ENCODE measurements at places on chromosomes 11 and 22.

GRCh38 chr11:45210846-45211245, 64.4 kb downstream of the PRDM11 start:
- no peak for DNase-seq

GRCh38 chr11:47955061-47955755, 25.2 kb upstream of the PTPRJ start:
- no peak for DNase-seq

DNA sequence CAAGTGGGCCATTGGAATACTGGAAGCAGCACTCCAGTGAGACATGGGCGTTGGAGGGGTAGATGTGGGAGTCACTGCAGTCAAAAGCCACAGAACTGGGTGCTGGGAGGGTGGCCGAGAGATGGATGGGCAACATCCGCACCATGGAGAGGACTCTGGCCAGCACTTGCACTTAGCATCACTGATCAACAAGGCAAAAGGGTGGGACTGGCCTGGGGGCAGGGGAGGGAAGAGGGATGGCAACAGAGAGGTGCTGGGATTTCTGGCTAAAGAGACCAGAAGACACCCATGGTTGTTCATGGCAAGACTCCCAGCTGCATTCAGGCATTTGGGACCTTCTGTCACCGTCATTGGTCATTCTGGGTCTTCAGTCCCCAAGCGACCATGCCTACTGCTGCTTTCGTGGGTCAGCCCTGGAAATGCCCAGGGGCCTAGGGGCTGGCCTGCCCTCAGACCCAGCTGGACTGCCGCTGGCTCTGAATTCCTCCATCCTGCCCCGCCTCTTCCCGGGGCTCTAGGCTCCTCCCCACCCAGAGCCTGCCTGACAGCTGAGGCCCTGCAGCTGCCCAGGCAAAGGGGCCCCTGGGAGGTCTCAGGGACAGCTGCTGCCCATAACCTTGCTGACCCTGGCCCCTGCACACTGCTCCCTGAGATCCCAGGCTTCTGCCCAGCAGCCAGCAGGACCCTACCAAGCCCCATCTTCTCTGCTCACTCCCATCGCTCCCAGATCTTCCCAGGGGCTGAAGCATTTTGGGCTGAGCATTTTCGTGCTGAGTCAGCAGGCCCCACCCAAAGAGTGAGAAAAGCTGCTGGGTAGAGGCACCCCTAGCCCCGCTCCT, 13.0 kb upstream of the CDC42EP2 start:
- no peak for DNase-seq

- DNase-seq, result no peak
Observed at GRCh38 chr11:78535920-78536319, 38.7 kb downstream of the NARS2 start.

DNA sequence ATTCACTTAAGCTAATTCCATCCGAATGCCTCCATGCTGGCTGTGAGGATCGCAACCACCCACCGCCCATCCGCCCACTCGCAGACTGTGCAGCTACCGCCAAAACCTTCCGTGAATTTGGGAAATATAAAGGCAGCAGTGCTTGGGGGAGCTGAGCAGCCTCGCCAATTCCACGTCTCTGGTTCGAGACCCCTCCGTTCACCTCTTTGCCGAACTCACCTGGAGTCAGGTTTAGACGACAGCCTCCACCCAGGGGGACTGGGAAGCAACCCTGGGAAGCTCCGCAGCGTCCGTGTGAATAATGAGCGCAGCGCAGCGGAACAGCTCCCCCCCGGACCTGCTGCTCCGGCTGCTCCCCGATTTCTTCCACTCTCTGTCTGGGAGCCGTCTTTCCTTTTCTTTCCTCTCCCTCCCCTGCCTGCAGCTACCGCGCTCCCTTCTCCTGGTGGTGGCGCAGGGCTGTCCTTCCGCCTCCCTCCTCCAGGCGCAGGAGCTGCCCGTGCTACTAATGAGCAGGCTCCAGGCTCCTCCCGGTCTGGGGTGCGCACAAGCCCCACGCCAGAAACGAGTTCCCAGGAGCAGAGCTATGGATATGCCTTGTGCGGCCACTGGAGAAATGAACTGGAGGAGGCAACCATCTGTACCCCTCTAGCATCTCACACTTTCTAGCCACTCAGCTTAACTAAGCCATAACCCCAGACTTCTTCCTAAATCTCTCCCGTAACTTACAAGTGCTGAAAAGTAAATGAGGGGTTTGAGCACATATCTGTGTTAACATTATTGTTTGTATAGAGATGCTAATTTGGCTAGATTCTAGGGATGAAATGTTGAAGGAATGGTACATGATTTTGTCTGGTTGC, 107.3 kb downstream of the XKR3 start:
- no peak for DNase-seq

DNA sequence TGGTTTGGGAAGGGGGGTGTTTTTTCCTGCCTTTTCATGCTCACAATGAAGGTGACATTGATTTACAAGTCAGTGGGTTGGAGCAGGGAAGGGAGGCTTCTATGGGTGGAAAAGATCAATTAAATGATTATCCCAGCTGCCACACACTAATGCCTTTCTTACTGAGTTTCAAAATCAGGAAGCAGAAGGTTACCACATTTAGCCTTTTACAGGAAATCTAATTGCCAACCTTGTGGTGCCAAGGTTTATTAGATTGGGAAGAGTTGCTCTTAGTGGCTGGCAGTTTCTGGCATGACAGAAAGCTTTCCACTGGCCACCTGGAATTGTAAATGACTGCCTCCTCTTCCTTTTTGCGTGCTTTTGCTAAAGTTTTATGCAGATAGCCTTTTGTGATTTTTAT, 98.7 kb downstream of the NAV2 start:
- no peak for DNase-seq

DNA sequence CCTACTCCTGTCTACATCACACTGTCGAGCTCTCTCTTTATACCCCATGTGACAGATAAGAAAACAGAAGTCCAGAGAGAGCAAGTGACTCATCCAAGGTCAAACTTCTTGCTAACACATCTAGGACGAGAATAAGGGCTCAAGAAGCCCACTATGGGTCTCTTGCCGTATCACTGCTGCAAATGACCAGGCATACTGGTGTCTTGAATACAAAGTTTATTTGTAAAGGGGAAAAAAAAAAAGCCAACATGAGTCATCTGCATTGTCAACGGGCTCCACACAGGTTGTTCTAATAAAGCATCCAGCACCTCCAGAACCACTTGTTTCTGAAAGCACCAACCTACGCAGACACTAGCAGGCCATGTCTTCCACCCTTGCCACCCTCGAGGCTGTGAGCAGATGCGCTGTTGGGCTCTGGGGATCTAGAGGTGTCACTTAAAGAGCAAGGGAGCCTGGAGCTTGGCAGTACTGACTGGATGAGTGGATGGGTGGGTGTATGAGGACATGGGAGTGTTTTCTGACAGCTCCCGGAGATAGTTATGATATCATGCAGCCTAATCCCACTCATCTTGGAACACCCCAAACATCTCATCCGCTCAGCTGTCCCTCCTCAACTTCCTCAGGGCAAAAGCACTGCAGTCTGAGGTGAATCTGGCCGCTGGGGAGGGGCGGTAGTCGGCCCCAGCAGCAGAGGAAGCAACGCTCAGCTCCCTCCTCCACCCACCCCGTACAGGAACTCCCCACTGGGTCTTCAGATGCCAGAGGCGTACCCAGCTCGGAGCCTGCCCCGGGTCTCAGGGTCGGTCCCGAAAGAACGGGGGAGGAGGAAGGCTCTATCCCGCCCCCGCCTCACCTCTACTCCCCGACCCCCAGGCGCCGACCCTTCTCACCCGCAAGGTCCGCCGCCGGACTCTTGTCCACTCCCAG, 1.0 kb downstream of the SMCO4 start:
- DNase-seq, result peak; percentile 77

DNA sequence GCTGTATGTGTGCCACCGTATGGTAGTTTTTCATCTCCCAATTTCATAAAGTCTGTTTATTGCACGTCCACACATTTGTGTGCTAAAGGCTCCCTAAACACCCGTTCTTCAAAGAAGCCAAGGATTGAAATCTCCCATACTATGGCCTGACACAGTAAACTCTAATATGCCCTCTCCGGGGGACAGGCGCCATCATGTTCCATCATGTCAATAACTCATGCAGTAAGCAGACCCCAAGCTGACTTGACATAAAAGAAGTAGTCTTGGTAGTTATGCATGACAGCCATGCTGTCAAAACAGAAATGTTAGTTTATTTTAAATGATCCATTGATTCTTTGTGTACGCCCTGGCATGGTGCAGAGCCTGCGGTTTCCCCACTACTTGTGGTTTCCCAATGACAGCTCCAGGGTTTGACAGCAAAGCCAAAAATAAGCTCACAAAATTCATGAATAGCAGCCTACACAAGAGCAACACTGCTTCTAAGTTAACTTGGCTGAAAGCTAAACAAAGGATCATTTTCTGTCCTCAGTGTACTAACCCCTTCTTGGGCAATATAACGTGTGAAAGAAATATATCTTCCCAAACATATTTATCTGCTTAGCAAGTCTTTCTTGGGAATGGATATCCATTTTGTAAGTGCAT, 56.5 kb upstream of the CABP7 start:
- DNase-seq, result peak; percentile 14

GRCh38 chr11:94958121-94958696, 15.1 kb downstream of the CWC15 start:
- DNase-seq, result no peak

DNA sequence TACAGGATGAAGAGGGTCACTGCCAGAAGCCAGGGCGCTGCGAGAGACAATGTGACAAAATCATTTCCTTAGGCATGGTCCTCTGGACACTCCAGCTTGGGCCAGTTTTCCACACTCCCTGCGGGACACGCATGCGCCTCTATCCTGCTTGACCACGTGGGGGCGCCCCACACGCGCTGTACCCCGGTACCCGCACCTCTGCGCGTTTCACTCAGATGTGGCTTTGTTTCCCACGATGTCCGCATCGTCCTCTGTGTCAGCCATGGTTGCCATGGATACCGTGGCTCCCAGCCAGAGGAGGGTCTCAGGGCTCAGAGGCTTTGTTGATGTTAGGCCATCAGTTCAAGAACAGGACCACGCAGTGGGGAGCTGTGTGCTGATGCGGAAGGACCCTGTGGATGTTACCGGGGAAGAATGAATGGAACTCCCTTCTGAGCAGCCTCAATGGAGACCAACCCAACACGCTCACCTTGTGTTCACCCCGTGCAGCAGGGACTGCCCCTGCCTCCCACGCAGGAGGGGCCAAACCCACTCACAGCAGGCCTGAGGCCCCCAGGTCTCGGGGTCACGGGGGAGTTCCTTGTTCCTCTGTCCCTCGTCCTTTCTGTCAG, 101.1 kb upstream of the SLC22A12 start:
- DNase-seq, result peak; percentile 95

GRCh38 chr11:5257296-5257695, 2.7 kb upstream of the HBG2 start:
- no peak for DNase-seq

DNA sequence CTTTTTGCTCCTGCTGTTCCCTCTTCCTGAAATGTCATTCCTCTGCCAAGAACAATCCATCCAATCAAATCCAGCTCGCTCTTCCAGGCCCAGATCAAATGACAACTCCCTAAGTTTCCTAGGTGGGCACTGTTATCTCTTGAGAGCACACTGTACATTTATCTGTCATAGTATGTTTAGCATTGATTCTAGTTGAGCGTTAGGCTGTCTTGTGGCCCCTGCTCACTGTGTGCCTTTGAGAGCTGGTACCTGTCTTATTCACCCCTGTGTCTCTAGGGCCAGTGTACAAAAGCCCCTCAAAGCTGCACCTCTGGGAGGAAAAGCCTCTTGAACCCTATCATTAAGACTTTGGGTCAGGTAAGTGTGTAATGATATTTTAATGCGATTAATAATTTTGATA, 7.1 kb upstream of the LMO2 start:
- no peak for DNase-seq

DNA sequence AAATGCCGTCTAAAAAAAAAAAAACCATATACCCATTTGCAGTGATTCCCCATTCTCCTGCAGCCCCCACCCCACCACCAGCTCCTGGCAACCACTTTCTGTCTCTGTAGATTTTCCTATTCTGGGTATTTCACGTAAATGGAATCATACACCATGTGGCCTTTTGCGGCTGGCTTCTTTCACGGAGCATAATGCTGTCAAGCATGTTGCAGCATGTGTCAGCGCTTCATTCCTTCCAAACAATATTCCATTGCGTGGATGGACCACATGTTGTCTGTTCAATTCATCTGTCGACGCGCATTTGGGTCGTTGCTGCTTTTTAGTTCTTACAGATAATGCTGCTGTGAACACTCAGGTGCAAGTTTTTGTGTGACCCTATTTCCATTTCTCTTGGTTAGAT, 14.8 kb upstream of the EMID1 start:
- DNase-seq, result no peak

DNA sequence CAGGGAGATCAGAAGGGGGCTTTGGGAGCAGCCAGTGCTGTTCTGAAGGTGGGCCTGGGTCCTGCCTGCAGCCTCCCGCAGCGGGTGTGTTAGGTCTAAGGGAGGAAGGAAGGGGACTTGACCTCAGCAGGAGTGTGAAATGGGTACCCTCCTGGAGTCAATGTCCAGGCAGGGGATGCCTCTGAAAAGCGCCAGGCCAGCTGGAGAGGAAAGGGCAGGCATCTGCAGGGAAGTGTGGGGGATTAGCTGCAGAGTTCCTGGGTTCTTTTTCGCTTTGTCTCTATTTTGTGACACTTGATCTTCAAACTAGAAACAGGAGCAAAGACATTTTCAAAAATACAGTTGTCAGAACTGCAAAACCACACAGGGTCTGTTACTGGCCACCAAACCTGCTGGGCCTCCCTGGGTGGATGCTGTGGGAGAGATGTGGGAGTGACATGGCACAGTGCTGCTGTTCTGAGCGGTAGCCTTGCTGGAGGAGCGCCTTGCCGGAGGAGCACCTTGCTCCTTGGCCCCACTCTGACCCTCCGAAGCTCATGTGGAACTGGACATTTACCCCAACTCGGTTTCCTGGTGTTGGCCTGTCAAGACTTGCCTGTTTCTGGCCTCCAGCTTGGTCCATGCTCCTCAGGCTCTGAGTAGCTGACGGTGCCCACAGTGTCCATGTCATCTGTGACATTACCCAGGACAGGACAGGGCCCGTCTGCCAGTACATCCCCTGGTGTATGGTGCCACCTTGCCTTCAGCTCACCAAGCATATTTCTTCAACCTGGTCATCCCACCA, 25.9 kb downstream of the MED15 start:
- DNase-seq, result no peak

- DNase-seq, result no peak
Observed at GRCh38 chr22:44574057-44574639, 76.1 kb upstream of the RTL6 start.

- no peak for DNase-seq
Observed at GRCh38 chr22:23255506-23256170, 75.3 kb downstream of the BCR start.

DNA sequence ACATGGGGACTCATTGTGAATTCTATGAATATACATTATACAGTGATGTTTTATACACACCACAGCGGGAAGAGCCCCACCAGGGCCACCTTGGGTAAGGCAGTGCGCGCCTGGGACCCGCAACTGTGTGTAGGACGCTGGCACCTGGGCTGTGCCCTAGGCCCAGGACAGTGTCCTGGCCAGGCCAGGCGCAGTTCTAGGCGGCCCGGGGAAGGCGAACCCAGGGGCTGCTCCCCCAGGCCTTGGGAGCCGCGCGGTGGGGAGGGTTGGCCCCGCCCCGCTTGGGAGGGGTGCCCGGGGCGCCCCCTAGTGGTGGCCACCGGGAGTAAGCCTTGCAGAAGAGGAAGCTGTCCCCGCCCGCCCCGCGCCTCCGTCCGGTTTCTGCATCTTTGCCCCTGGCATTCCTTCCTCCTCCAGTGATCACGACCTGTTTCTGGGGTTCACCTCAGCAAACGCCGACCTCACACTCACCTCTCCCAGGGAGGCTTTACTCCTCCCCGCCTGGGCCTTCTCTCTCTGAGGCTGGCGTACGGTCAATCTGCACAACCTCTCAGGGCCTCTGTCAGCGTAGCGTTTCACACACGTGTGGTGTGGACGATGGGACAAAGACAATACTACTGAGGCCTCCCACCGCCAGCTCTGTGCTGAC, 9.5 kb upstream of the EHD1 start:
- peak; percentile 43 for DNase-seq
